ENCODE measurements at places on chromosomes 13 and 19. TPM values are rescaled to one million over a fixed set of nuclear protein-coding genes. Genes with fewer than 3 reads are reported as not detected.

DHDH gene
- 2.1 TPM for total RNA-seq

KLF2 gene
- total RNA-seq: 28.0 TPM

UFM1 gene
- total RNA-seq: 47.3 TPM

STX10 gene
- total RNA-seq: 35.1 TPM

HOMER3 gene
- 25.2 TPM for total RNA-seq

CACNG6 gene
- not detected for total RNA-seq

ZNF541 gene
- total RNA-seq: 1.3 TPM

PSG6 gene
- total RNA-seq: not detected

ERICH6B gene
- total RNA-seq: not detected

PNPLA6 gene
- 208 TPM for total RNA-seq

FCHO1 gene
- 46.7 TPM for total RNA-seq

NOVA2 gene
- 62.8 TPM for total RNA-seq

TMPRSS9 gene
- total RNA-seq: not detected

ZNF723 gene
- total RNA-seq: not detected

ZNF610 gene
- total RNA-seq: 11.5 TPM

ZNF709 gene
- total RNA-seq: 10.8 TPM

RPL28 gene
- total RNA-seq: 444 TPM

EEF1AKMT1 gene
- total RNA-seq: 16.8 TPM

TEX26 gene
- total RNA-seq: 1.4 TPM

LIM2 gene
- not detected for total RNA-seq

ADAT3 gene
- 5.1 TPM for total RNA-seq

EHD2 gene
- 29.2 TPM for total RNA-seq

AP1M2 gene
- total RNA-seq: 1.5 TPM

PABPC3 gene
- 0.17 TPM for total RNA-seq

ZNF253 gene
- 26.9 TPM for total RNA-seq

ZNF497 gene
- 4.3 TPM for total RNA-seq

TPRX2 gene
- not detected for total RNA-seq

DAND5 gene
- not detected for total RNA-seq

IL12RB1 gene
- 0.79 TPM for total RNA-seq

IRGC gene
- total RNA-seq: not detected

ZNF135 gene
- 16.3 TPM for total RNA-seq

CYP4F8 gene
- total RNA-seq: not detected

C1QTNF9 gene
- total RNA-seq: not detected

EFNB2 gene
- total RNA-seq: 24.5 TPM

B3GNT8 gene
- total RNA-seq: not detected

AMER2 gene
- total RNA-seq: 259 TPM

DENND1C gene
- 2.1 TPM for total RNA-seq

PSG11 gene
- total RNA-seq: not detected

TTC9B gene
- 108 TPM for total RNA-seq

ZNF177 gene
- total RNA-seq: 7.4 TPM

POLR1G gene
- total RNA-seq: 3.3 TPM

ZNF628 gene
- 4.3 TPM for total RNA-seq

C2CD4C gene
- 19.7 TPM for total RNA-seq
